ENCODE measurements at places on chromosomes 1 and 21.

GRCh38 chr1:26234644-26235370 lies 807 bp downstream of the CEP85 start:
- no peak for DNase-seq

DNA sequence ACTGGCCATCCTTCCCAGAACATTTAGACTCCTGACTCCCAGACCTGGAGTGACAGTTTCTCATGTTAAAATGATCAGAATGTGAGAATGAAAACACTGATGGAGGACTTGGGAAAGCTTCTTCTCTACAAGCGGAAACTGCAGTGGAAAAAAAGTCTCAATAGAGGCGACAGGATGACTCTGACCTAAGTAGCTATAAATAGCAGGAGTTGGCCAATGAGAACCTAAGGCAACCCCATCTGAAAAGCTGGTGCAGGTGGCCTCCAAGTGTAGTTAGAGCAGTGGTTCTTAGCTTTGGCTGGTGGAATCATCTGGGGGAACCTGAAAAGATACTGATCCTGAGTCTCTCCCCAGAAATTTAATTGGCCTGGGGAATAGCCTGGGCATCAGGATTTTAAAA lies 44.2 kb upstream of the EXOSC10 start:
- DNase-seq = no peak

GRCh38 chr1:119336848-119337247 lies 31.7 kb upstream of the HAO2 start:
- no peak for DNase-seq

- no peak for DNase-seq
These were observed 10.0 kb upstream of the C1orf115 start for GRCh38 chr1:220680085-220680687.

DNA sequence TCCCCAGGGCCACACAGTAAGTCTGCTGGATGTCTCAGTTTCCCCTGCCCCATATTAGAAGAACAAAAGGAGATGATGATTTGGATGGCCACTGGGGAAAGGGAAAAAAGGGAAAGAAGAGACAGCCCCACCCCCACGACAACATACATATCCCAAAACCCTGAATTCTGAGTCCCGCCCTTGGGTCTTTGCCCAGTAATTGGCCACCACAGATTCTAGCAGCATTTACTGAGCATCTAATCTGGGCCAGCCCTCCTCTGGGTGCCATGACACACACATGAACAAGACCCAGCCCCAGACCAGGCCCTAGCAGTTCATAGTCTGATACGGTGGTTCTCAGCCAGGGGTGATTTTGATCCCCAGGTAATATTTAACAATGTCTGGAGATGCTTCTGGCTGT lies 5.2 kb upstream of the TTC4 start:
- no peak for DNase-seq

- no peak for DNase-seq
These were observed 4.0 kb downstream of the OSCP1 start for GRCh38 chr1:36446271-36446670.

- no peak for DNase-seq
These were observed 78.0 kb downstream of the ATP6V1G3 start for GRCh38 chr1:198462365-198463019.

DNA sequence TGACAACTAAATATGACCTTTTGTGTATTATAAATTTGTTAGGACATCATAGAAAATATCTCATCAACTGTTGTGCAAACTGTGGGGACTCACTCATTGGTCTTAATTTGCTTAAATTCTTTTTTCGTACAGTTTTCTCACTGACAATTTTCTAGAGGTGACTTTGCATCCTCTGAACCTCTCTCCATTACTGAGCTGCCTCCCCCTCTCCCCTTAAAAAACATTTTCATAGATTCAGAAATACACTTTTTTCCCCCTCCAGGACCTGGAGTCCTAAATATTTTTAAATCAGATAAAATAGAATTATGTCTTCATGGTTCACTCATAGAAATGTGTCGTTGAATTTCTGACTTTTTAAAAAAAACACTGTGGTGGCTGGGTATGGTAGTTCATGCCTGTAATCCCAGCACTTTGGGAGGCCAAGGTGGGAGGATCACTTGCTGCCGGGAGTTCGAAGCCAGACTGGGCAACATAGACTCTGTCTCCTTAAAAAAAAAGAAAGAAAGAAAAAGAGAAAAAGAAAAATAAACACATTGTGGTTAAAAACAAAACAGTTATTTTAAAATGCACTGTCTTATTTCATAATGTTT lies 1.5 kb downstream of the CNST start:
- no peak for DNase-seq
